ENCODE measurements at places on chromosomes 2 and 18. TPM values are rescaled to one million over a fixed set of nuclear protein-coding genes. Genes with fewer than 3 reads are reported as not detected.

LDAH gene
- total RNA-seq = 15.6 TPM

CFC1 gene
- not detected for total RNA-seq

MBP gene
- total RNA-seq = 8.1 TPM

SS18 gene
- total RNA-seq = 31.0 TPM

TLX2 gene
- not detected for total RNA-seq

DSC3 gene
- total RNA-seq = 0.85 TPM

GPR39 gene
- total RNA-seq = 0.64 TPM

ADCYAP1 gene
- not detected for total RNA-seq

HOXD13 gene
- total RNA-seq = not detected

PIEZO2 gene
- total RNA-seq = 3.1 TPM

PPP1R1C gene
- total RNA-seq = not detected

CEP192 gene
- 3.1 TPM for total RNA-seq

SIX3 gene
- total RNA-seq = not detected

TUBA3D gene
- total RNA-seq = not detected

SERPINB3 gene
- 0.21 TPM for total RNA-seq

LYPD1 gene
- not detected for total RNA-seq

UGT1A5 gene
- total RNA-seq = not detected

SIX2 gene
- total RNA-seq = 22.2 TPM

LIMS3 gene
- 21.9 TPM for total RNA-seq

FAM117B gene
- 30.1 TPM for total RNA-seq

CXCR1 gene
- total RNA-seq = not detected

NMUR1 gene
- total RNA-seq = 1.8 TPM
